ENCODE measurements at places on chromosomes 6 and 20.

DNA sequence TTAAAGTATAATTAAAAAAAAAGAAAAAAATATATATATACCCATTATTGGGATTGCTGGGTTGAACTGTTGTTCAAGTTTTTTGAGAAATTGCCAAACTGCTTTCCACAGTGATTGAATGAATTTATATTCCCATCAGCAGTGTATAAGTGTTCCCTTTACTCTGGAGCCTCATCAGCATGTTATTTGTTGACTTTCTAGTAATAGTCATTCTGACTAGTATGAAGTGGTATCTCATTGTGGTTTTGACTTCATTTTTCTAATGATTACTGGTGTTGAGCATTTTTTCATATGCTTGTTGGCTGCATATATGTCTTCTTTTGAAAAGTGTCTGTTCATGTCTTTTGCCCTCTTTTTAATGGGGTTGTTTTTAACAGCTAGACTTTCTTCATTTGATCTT, 1260.8 kb upstream of the GJE1 start:
- DNase-seq = peak; percentile 76

DNA sequence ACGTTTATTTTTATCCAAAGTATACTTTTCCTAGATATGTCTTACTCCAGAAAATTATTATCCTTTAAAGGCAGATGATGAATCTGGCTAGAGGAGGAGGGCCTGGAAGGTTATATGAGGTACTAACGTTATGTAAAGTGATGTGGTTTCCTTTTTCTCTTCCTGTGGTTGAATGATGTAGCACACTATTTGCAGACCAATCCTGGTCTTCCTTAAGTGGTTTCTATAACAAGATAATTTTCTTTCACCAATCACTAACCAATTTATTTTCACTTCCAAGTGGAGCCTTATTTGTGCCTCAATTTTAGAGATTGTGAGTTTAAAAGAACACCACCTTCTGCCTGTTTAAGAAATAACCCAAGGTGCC, 154.6 kb upstream of the SOX4 start:
- DNase-seq = no peak

DNA sequence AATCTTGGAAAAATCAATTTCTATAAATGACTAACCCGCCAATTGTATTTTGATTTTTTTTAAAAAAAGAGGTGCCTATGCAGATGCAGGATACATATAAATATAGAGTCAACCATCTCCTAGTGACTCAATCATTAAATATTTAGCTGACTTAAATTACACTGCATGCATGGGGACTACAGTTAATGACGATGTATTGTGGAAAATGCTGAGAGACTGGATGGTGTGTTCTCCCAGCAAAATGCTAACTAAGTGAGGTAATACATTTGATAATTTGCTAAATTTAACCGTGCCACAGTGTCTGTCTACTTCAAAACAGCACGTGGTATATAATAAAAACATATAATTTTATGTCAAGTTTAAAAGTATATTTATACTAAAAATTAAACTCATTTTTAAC, 341.6 kb downstream of the PRKN start:
- DNase-seq = no peak

DNA sequence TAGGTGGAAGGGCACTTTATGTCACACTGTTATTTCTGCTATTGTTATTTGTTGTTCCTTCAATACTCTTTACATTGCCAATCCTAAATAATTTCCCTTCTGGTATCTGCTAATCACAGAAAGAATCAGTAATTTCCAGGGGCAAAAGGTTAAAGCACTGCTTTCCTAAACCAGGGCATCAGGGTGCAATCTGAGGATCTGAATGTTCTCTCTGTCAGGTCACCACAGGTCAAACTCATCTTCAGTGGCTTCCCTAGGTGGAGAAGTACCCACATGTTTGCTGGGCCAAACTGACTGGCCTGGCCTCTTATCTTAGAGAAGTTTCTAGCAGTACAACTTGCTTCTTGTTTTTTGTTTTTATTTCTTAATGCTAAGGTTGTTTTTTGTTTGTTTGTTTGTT, 118.7 kb downstream of the OPRM1 start:
- DNase-seq = no peak

- DNase-seq = peak; percentile 3
These were observed 172.0 kb downstream of the SCP2D1 start for GRCh38 chr20:18985551-18985950.

GRCh38 chr6:123994891-123995635, 191.4 kb downstream of the NKAIN2 start:
- no peak for DNase-seq

DNA sequence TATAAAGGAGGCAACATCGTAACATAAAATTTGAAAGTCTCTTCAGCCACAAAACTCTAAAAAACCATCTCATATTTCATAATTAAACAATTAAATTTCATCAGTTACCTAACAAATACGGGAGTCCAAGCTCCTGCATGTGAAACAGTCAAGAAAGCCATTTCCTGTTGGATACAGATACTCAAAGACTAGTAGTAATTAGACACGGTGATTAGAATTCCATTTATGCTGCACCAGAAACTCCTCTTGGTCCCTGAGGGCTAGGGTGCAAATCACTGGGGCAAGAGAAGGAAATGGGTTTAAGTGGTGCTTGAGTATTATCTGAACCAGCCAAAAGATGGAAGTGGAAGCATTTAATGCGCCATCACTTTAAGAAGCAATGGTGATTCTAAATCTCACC, 27.4 kb downstream of the TRAM2 start:
- no peak for DNase-seq

- DNase-seq = no peak
These were observed 66.4 kb downstream of the MDGA1 start for GRCh38 chr6:37631295-37631694.

GRCh38 chr6:129029778-129030177, 146.8 kb downstream of the LAMA2 start:
- no peak for DNase-seq

GRCh38 chr6:111556004-111556403, 49.7 kb downstream of the TRAF3IP2 start:
- no peak for DNase-seq

DNA sequence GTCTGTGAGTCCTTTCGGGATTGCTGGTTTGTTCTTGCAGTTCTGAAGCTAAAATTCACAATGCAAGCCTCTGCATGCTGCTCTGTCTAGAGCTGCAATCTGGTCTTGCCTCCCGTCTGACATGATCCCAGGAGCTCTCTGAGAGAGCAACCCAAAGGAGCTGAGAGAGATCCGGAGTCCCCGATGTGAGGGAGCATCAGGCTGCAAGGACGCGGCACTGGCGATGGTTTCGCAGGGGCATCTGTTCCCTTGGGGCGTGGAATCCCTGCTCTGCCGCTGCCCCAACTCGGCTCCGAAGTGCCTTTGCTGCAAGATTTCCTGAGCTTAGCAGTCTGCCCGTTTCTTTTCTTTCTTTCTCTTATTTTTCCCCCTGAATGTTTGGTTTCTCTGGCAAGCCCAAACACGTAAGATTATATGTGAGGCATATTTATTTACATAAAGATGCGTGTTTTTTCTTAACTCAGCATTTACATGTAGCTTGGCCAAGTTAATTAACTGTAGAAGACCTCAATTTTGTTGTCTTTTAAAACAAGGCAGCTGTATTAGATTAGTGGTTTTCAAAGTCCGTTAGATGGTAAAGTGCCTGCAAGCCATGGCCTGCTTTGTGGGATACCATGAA, 873.0 kb downstream of the KIF16B start:
- DNase-seq = peak; percentile 57
